Pancreas (tissue), 10 donors: ENCODE measurements at places on chromosomes 1 and 21. TPM values are rescaled to one million over a fixed set of nuclear protein-coding genes. Genes with fewer than 3 reads are reported as not detected.
A peak's percentile ranks its signal among the peaks of the same experiment; 100 is the strongest.

DNA sequence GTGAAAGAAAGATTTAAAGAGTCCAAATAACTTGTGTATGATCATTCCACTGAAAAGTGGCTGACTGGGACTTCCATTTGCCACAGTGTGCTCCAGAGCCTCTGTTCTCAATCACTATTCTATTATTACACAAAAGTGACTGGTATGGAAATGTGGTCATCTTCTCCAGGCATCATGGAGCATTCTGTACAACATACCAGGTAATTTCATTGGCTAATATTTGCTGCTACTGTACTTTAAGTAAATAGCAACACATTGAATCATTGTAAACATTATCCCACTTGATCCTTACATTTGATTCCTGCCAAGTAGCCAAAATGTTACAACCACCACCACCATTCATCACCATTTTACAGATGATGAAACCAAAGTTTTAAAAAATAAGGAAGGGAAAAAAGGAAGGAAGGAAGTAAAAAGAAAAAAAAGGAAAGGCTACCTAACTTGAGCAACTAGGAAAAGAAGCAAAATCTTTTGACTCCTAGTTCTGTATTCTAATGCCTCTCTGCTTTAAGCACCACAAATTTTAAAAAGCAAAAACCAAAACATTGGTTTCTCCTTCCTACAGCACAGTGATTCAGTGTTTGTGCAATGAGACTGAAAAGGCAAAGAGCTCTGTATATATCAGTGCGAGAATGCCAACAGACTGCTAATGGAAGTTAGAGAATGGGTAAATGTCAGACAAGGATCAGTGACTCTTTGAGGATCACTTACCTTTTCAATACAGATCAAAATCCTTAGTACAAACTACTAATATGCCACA, 361.4 kb upstream of the PTBP2 start:
- H3K27me3 ChIP-seq, result no peaks in the 10 kb centered on the region
- H3K4me3 ChIP-seq, result no peak overlapping the region
- no peaks in the 10 kb centered on the region for H3K36me3 ChIP-seq
- DNase-seq, result no peak

GRCh38 chr21:44710294-44710665, 1.1 kb downstream of the TSPEAR start:
- no peak overlapping the region for H3K4me3 ChIP-seq
- DNase-seq, result no peak
- no peaks in the 10 kb centered on the region for H3K36me3 ChIP-seq
- H3K27ac ChIP-seq, result no peak overlapping the region

The BACH1 gene
- polyA plus RNA-seq, result 3.0 TPM

DNA sequence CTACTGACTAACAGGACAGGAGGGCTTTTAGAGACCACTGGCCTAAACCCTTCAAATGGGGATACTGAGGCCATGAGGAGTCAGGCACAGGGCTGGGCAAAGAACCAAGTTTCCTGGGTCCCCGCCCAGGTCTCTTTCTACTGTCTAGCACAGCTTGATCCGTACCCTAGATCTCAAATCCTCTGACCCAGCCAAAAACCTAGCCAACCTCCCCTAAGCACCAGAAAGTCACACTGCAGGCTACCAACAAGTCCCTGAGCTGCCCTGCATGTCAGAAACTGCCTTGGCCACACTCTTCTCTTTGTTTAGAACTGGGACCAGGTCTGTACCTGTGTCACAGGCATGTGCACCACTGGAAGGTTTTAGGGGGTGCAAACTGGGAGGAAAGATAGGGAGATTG, 33.6 kb downstream of the AHDC1 start:
- H3K36me3 ChIP-seq, result no peaks in the 10 kb centered on the region
- DNase-seq, result no peak
- peaks cover 70% of the 10 kb centered on the region for H3K4me1 ChIP-seq
- no peak overlapping the region for H3K4me3 ChIP-seq
- H3K27ac ChIP-seq, result peak overlapping the region; percentile 64

The CD48 gene
- 0.84 TPM for polyA plus RNA-seq

The FAM151A gene
- polyA plus RNA-seq, result 0.21 TPM
